ENCODE measurements at places on chromosomes 12 and 14.

DNA sequence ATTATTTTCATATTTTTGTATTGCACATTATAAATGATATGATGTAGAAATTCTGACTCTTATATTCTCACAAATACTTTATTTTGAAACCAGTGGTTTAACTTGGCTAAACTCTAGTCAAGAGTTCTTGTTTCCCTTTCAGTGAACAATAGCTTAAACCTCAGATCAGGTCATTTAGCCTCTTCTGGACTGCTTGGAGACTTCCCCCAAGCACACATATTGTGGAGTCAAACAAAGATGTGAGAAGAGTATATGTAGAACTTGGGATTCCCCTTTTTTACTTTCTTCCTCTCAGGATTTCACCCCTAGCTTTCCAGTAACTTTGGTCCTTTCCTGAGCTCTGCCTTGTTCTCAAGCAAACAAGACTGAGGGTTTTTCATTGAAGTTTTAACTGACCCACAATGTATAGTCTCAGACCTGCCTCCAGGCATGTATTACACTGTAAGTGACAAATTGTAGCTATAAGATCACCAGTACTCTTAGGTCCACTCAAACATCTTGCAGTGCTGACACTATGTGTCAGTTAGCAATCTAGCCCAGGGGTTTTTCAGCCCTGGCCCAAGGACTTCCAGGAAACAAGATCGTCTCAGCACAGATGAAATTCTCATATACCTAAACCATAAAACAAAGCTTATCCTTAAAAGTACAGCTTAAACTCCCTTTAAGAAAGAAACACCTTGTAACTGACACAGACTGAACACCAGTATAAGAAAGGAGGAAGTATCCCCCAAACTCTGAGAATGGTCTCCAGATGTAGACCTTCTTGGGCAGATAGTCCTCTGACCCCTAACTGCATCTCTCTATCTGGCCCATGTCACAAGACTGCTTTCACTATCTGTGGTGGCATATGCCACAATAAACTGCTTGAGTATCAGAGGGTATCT, 98.6 kb downstream of the SLC6A15 start:
- DNase-seq = no peak

- DNase-seq = peak; percentile 90
Measured at GRCh38 chr12:98490501-98491453, 24.6 kb upstream of the TMPO start.

DNA sequence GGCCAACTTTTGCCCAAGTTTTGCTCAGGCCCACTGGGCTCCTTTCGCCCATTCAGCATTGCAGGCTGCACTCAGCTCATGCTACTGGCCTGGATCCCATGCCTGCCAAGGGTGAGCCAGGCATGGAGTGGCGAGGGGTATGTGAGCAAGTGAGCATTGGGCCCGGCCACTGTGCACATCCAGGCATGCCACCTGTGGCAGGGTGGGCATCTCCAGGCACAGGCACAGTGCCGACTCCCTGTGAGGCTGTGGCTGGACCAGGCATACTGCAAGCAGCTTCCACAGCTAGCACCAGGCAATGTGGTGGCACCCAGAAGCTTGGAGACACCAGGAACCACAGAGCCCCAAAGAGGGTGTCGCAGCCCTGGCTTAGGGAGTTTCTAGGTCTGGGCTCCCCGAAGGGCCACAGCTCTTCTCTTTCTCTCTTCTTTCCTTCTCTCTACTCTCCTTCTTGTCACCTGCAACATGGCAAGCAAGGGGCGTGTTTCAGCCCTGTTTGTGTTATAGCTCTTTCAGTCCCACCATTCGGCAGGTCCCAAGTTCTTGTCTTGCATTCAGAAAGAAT, 15.6 kb downstream of the FAM186A start:
- DNase-seq = no peak

DNA sequence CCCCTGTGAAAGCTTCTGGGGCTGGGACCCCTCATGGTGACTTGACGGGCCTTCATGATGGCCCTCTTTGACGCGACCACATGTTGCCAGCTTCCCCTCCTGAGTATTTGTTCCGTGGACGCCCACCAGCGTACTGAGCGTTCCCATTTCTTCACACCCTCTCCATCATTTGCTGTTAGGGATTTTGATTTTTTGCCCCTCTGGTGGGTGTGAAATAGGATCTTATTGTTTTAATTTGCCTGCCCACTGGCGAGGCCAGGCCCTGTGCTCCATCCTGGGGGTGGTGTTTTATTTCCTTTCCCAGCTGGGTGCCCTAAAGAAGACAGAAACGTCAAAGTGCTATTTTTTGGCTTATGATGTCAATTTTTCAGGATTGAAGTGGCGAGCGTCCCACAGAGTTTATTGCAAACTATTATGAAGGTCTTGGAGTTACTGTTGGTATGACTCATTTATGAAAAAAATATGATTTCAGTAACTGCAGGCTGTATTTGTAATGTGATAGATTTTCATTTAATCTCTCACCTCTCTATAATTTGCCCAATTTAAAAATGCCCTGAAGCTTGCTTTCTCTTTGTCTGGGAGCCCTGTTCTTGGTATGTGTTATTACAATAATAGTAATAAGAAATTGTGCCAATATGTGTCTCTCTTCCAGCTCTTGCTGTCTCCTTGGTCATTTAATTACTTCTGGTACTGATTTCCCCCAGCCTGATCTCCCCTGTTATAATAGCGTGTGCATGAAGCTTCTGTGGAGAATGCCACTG, 99.6 kb downstream of the SLC25A47 start:
- no peak for DNase-seq

DNA sequence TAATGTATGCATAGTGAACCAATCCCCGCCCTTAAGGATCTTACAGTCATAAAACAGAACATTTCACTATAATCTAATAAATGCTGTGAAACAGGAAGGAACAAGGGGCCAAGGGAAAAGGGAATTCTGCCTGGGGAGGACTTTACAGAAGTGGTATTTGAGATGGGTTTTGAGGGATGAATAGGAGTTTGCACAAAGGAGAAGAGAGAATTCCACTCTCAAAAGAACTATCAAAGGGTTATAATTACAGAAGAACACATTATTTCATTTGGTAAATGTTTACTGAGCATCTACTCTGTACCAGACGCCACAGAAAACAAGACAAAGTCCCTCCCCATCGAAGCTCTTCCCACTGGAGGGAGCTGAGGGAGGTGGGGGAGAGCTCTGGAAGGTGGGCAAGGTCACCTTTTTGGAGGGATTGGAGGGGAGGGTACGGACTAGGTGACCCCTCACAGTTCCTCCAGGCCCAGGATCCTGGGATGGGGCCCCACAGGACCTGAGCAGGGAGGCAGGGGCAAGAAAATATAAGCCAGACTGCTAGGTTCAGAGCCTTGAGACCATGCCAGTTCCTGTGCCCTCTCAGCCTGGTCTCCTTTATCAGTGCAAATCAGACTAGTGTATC, 24.5 kb downstream of the PHETA1 start:
- DNase-seq = no peak

GRCh38 chr12:42020226-42020625, 124.4 kb downstream of the GXYLT1 start:
- DNase-seq = no peak

DNA sequence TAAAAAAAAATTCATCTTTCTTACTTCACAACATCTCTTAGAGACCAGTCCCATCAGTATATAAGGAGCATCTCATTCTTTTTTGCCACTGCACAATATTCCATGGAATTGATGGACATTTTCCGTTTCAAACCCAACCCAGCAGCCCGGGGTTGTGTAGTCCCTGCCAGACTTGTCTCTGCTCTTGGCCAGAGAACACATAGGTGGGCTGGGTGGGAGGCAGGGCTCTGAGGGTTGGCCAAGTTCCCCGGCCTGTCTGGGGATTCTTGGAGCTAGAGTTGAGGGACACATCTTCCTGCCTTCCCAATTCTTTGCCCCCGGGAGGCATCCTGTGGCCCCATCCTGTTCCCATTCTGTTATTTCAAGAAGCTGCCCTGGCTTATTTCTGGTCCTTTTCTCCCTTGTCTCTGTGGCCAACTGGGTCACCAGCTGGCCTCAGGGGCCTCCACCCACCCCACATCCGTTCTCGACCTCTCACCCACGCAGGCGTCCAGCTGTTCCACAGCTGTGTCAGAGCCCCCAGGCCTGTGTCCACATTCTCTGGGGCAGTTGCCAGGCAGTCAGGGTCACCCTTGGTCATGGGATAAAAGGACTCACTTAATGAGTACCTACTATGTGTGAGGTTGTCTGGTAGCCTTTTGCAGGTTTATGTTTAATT, 52.0 kb upstream of the CCDC63 start:
- DNase-seq = no peak

DNA sequence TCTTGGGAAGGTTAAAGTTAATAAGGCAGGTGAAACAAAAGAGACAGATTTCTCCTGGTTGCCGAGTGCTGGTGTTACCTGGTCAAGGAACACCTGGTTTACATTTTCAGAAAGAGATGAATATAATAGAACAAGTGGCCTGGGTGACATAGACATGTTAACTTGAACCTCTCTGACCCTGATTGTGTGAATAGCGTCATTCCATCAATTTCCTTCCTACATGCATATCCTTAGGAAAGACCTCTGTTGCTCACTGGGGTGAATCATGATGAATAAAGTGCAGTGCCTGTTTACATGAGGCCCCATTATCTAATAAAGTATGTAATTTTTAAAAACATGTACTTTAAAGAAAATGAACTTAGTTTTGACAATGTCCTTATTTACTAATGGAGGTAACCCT, 1822.9 kb upstream of the FLRT2 start:
- DNase-seq = peak; percentile 17

DNA sequence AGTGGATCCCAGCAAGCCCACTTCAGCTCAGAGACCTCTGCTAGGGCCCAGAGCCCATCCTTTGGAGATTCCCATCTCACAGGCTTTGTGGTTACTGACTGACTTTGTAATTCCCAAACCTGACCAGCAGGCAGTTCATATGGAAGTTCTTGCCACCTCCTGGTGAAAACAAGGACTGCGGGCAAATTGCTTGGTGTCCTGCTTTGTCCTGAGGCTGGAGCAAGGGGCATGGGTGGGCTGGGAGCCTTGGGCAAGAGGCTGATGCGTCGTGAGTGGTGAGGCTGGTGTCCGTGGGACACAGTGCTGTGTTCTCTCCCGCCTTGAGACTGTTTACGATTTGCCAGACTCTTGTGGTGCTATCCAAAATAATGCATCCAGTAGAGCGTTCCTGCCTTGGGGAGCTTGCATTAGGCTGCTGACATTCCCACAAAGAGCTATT, 91.0 kb downstream of the LRRC74A start:
- DNase-seq = peak; percentile 61

DNA sequence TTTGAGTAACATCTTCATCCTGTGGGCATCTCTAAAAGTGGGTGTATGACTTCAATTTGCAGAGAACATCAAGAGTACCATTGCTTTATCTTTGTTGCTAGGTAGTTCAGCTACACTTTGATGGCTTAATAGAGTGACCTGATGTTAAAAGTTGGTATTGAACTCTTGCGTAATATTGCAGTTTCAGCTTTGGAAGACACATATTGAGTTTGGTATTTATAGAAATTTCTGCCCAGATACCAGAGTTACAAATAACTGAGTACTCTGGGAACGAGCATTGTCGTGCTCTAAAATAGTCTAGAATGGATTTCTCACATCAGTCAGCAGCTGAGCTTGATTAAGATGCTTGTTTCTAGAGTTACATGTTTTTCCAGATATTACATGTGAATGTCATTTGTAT, 24.8 kb upstream of the AKAP5 start:
- no peak for DNase-seq

- DNase-seq = no peak
Measured at GRCh38 chr14:77825895-77826519, 26.1 kb downstream of the ADCK1 start.

GRCh38 chr14:30185832-30186231, 258.2 kb upstream of the PRKD1 start:
- no peak for DNase-seq

GRCh38 chr14:52026017-52026660, 36.8 kb downstream of the RTRAF start:
- no peak for DNase-seq

GRCh38 chr12:14399871-14400270, 34.4 kb downstream of the ATF7IP start:
- DNase-seq = peak; percentile 45

- no peak for DNase-seq
Measured at GRCh38 chr12:92476844-92477243, 225.9 kb upstream of the PLEKHG7 start.

DNA sequence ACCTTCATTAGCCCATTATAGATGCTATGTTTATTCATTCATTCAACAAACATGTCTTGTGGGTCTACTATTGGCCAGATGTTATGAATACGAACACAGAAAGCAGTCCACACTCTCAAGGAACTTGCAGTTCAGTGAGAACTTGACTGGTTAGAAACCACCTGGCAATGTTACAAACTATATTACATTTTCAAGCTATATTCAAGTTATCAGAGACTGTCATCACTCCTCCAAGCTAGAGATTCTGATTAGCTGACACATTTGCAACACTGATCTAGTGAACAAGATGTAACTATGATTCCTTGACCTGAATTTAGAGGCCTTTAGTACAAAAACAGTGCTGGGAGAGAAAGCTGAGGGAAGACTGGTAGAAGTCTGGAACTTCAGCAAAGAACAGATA, 170.7 kb upstream of the EEA1 start:
- DNase-seq = no peak

GRCh38 chr12:31019976-31020375, 53.7 kb upstream of the DDX11 start:
- DNase-seq = no peak

DNA sequence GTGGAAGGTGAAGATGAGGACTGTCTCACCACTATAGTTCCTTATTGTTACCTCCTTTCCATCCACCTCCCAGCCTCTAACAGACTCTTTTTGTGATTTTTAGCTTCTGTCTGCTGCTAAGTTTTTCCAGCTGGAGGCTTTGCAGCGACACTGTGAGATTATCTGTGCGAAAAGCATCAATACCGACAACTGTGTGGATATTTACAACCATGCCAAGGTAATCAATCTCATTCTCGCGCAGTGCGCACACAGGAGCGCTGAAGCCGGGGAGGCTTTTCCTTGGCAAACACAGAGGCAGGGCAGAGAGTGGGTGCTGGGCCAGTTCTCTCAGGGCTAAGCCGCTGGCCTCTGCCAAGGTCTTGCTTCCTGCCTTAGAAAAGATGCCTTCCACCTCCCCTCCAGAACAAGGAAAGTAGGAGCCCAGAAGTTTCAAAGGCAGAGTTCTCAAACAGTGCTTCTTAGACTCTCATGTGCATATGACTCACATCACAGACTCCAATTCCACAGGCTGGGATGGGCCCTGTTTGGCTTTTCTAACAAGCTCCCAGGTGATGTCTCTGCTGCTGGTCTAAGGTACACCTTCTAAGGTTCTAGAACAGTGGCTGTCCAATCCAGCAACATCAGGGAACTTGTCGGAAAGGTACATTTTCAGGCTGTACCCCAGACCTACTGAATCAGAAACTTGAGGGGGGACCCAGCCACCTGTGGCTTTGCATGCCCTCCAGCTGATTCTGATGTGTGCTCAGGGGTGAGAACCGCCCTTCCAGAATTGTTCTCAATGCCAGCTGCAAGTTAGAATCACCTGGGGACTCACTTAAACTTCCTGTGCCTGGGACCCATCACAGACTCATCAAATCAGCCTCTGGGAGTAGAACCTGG, 33.8 kb upstream of the PWP1 start:
- no peak for DNase-seq

- no peak for DNase-seq
Measured at GRCh38 chr12:9184276-9184675, 23.9 kb downstream of the PZP start.

- DNase-seq = no peak
Measured at GRCh38 chr12:54296393-54297099, 4.3 kb downstream of the NFE2 start.
